CD4-positive, alpha-beta memory T cell (primary cell): ENCODE measurements at places on chromosomes 5 and 9.

DNA sequence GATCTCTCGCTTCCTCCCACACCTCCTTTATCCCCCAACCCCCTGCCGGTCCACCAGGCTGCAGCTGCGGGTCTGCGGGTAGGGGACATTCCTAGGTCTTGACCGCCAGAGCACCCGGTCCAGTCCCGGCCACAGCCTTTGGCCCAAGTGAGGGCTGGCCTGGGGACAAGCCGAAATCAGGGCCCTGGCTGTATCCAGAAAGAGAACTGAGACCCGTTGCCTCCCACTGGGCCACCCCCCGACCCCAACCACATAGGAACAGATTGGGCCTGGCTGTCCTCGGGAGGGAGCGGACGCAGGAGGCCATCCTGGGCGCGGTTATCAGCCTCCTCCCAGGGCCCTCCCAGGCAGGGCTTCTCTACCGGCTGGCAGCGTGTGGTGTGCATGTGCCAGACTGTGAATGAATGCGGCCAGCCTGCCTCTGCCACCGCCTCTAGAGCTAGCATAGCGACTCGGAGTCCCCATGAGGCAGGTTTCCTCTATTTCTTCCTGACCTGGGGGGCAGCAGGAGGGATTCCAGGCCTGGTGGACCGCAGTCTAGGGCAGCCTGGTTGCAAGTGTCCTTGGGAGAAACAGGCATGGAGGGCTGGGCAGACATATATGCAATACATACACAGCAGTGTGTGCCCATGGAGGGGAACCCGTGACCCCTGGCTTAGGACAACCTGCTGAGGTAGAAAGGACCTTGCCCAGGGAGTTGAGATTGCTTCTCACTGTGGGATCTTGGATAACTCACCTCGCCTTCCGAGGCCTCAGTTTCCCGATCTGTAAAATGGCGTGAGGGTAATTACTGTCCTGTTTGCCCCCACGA is 1.2 kb downstream of the N4BP3 start:
- DNase-seq, result peak; percentile 54

GRCh38 chr9:85053206-85053786 is 383.8 kb downstream of the NTRK2 start:
- DNase-seq, result no peak

GRCh38 chr5:137470111-137470920 is 28.8 kb downstream of the SPOCK1 start:
- no peak for DNase-seq

DNA sequence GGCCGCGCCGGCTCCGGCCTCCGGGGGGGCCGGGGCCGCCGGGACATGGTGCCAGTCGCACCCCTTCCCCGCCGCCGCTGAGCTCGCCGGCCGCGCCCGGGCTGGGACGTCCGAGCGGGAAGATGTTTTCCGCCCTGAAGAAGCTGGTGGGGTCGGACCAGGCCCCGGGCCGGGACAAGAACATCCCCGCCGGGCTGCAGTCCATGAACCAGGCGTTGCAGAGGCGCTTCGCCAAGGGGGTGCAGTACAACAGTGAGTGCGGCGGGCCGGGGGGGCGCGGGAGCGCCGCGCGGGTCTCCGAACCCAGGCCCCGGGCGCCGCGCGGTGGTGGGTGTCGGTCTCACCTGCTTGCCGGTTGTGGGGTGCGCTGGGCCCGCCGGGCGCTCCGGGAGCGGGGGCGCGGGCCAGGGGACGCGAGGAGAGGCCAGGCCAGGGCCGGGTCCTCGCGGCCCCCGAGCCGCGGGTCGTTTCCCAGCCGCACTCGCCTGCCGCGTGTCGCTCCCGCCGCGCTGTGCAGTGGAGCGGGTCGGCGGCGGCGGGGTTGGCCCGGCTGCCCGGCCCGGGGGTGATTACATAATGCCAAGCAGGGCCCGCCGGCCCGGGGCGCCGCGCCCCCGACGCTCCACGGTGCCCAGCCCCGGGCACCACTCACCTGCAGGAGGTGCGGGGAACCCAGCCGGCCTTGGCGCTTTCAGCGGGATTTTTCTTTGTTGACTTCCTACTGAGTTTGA is 492 bp downstream of the RABL6 start:
- DNase-seq, result no peak

- DNase-seq, result no peak
Measured at GRCh38 chr5:82847562-82847961, 229.6 kb downstream of the TMEM167A start.

DNA sequence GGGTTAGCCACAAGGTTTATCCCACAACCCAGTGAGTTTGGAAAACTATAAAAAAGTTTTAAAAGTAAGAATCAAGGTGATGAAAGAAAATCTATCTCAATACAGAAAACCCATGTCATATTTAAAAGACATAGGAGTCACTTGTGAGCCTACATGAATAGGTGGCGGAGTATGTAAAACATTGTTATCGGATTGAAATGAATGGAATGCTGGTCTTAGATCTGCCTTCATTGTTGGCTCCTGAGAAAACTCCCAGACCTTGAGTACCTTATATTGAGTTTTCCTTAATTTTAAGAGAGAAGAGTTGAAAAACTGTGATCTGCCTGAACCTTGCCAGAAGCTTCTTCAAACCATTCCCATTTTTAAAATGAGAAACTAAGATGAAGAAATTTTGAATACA is 551.1 kb downstream of the EFNA5 start:
- DNase-seq, result no peak

- no peak for DNase-seq
Measured at GRCh38 chr5:58708456-58708855, 125.6 kb downstream of the RAB3C start.

DNA sequence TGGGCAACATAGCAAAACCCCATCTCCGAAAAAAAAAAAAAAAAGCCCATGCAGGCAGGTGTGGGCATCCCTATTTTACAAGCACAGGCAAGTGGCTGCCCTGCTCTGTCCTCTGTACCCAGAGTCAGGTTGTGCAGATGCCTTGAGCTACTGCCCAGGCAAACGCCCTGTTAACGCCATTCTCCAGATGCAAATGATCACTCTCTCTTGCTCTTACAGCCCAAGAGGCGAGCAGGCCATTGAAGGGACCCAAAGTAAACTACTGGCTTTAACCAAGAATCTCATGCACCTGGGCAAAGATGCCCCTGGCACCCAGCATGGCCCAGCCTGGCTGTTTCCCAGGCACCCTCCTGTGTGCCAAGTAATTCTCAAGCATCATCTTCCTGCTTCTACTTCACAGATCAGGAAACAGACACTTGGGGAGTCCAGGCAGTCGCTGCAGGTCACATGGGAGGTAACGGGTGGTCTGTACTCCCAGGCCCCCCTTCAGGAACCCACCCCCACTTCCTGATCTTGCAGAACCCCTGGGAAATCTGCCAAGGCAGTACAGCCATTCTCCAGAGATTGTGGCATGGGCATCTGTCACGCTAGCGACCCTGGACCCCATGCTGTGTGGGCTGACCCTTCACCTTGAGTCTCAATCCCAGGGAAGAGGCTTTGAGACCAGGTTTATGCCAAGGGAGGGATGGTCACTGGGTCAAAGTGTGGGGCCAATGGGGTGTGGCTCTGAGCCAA is 14.2 kb downstream of the EEIG1 start:
- no peak for DNase-seq

DNA sequence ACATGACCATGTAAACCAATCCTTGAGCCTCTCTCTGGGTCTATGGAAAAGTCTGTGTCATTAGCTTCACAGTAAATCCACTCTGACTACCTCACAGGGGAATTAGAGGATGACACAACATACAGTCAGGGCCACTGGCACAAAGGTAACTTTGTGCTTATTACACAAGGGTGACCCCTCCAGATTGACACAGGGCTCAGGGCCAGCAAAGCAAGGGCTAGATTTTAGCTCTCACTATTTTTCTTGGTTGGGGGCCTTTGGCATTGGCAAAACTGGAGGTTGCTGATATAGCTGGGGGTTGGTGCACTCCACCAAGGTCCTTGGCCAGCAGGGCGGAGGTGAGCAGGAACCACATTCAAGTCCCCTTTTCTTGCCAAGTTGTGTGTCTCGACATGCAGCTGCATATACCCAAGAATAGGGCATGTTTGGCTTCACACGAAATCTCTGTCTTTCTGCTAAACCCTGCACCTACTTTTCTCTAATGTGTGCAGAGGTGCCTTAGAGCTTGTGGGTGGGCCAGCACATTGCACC is 15.2 kb upstream of the OSMR start:
- no peak for DNase-seq

- peak; percentile 22 for DNase-seq
Measured at GRCh38 chr5:56314529-56314928, 81.4 kb upstream of the ANKRD55 start.

DNA sequence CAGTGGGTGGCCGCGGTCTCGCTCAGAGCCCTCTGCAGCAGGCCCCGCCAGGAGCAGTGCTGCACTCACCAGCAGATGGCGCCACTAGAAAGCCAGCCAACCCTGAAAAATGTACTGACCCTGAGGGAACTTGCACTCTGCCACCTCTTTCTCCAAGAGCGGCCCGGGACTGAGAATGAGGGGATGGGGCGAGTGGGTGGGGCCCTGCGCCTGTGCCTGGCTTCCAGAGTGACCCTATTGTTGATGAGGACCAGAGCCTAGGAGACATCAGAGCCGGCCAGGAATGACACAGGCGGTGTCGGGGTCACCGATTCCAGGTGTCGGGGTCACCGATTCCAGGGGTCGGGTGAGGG is 2.9 kb upstream of the IL17B start:
- peak; percentile 54 for DNase-seq

DNA sequence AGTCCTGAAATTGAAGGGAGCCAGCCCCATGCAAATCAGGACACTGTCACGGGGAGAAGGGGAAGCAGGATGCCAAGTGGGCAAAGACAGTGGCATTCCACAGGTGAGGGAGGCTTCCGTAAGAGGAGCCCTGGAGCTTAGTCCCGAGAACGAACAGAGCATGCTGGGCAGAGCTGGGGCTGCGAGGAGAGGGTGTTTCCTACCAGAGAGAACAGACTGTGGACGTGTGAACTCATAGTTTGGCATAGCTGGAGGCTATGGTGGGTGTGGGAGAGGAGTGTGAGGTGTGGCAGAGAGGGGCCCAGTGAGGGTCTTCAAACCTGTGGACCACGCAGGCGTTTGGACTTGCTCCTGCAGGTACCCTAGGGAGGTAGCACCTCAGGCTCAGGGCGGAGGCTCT is 102.8 kb upstream of the SMIM23 start:
- no peak for DNase-seq

GRCh38 chr9:20929276-20929675 is 102.2 kb downstream of the HACD4 start:
- no peak for DNase-seq

- no peak for DNase-seq
Measured at GRCh38 chr9:125760537-125760936, 13.4 kb downstream of the PBX3 start.

DNA sequence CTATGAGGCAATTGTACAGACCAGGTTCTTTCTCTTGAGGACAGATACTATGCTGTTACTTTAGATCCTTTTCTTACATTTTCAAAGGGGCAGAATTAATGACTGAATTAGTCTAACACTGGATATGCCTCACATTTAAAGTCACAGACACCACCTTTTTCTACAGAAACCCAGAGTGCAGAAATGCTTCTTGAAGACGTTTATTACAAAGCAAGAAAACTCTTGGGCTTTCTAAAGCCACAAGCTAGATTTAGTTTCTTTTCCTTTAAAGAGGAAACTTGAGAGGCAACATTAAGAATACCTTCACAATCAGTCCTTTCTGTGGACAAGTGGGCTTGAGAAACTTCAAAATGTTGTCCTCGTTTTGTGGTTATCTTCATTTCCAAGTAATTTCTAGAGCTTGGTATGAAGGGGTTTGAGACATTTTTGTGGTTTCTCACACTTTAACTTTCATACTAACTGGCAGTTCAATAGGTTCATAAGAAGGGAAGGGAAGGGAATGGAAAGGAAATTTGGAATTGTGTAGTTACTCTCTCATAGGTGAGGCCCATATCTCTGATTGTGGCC is 527.4 kb downstream of the RASEF start:
- no peak for DNase-seq

- peak; percentile 0 for DNase-seq
Measured at GRCh38 chr9:17134396-17135294, at the start of gene CNTLN. TSS of gene CNTLN (plus strand) at chr9:17135040. CDS start at chr9:17135066, 26 bp downstream.

GRCh38 chr9:133990366-133991213 is 1.5 kb downstream of the VAV2 start:
- no peak for DNase-seq

- DNase-seq, result no peak
Measured at GRCh38 chr5:39478863-39479262, 54.1 kb upstream of the DAB2 start.

DNA sequence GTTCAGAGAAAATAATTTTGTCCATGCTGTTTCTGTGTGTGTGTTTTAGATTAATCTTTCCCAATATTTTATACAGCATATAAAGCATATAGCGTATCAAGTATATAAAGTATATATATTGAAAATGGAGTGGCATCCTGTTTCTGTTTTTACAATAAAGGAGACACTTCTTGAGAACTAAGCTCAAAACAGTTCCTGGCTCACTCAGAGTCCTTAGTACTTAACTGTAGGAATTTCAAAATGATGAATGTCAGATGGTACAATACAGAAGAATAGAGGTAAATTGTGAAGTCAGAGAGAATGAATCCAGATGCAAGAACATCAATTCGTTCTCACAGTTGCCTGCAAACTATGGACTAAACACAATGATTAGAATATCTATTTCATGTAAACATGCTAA is 68.7 kb upstream of the TAS2R1 start:
- DNase-seq, result no peak

DNA sequence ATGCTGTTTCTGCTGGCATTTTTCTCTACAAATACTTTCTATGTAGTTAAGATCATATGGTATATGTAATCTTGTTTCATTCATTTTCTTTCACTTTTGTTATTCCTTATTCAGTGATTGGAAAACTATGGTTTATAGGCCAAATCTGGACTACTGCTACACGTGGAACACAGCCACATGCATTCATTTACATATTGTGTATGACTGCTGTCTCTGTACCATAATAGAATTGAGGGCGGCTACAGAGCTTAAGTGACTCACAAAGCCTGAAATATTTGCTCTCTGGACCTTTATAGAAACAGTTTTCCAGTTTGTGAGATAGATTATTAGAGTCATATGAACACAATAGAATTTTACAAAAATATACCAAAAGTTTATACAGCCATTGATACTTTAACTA is 133.6 kb upstream of the CDKN2B start:
- no peak for DNase-seq

- no peak for DNase-seq
Measured at GRCh38 chr5:132277971-132278853, 16.0 kb upstream of the SLC22A4 start.

DNA sequence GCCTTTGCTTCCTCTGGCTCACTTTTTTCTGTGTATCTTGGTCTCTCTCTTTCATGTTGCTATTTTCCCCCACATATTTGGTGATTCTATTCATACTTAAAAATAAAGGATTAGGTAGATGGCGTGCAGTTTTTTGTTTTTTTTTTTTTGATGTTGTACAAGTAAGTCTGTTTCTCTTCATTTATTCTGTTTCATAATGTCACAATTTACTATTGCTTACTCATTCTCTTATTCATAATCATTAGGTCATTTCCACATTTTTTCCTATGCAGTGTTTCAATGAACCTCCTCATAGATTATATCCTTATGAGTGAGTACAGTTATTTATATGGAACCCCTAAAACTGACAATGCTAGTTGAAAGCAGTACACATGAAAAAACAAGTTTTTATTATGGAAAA is 136.3 kb downstream of the APBA1 start:
- no peak for DNase-seq

GRCh38 chr9:116260531-116260930 is 106.9 kb downstream of the PAPPA start:
- DNase-seq, result no peak

GRCh38 chr9:8856396-8857067 is 1057.0 kb upstream of the DMAC1 start:
- DNase-seq, result no peak

- no peak for DNase-seq
Measured at GRCh38 chr9:134546746-134547145, 94.9 kb upstream of the COL5A1 start.

GRCh38 chr5:26791433-26791832 is 247.0 kb downstream of the CDH9 start:
- no peak for DNase-seq

GRCh38 chr5:88663793-88664216 is 219.2 kb downstream of the MEF2C start:
- DNase-seq, result no peak
